Osteocyte (in vitro differentiated cells): ENCODE measurements at places on chromosomes 4 and X. TPM values are rescaled to one million over a fixed set of nuclear protein-coding genes. Genes with fewer than 3 reads are reported as not detected.

DNA sequence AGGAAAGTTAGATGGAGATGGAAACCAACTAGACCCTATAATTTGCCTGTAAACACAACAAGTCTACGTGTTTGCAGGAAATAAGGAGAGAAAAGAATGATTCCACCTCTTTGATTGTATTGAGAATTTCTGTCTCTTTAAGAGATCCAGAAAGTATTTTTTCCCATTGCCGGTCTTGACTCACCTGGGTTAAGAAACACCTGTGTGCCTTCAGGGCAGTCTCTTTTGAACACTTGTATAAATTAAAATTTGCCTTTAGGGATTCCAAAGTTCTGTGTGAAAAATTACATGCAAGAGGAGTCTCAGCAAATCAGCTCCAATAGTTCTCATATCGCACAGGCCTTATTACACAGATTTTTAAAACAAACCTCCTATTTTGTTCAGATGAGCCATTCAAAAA is 46.0 kb upstream of the SMAD1 start:
- no peak overlapping the region for H3K27ac ChIP-seq
- H3K4me3 ChIP-seq, result no peak overlapping the region
- no peaks in the 10 kb centered on the region for H3K4me1 ChIP-seq

- no peak overlapping the region for H3K4me3 ChIP-seq
- no peaks in the 10 kb centered on the region for H3K36me3 ChIP-seq
- no peak for DNase-seq
- no peak overlapping the region for H3K27ac ChIP-seq
- H3K27me3 ChIP-seq, result peaks cover 28% of the 10 kb centered on the region
Observed at GRCh38 chr4:4182835-4183568, 43.7 kb downstream of the OTOP1 start.

- no peaks in the 10 kb centered on the region for H3K27me3 ChIP-seq
- H3K4me3 ChIP-seq, result no peak overlapping the region
- H3K36me3 ChIP-seq, result no peaks in the 10 kb centered on the region
- no peak overlapping the region for H3K27ac ChIP-seq
Observed at GRCh38 chrX:22139822-22140221, 107.7 kb downstream of the PHEX start.

GRCh38 chr4:44535981-44536380 is 87.4 kb upstream of the KCTD8 start:
- H3K4me1 ChIP-seq, result no peaks in the 10 kb centered on the region
- no peaks in the 10 kb centered on the region for H3K27me3 ChIP-seq
- H3K36me3 ChIP-seq, result no peaks in the 10 kb centered on the region
- no peak overlapping the region for H3K27ac ChIP-seq

- no peak overlapping the region for H3K4me3 ChIP-seq
- DNase-seq, result no peak
- H3K4me1 ChIP-seq, result no peaks in the 10 kb centered on the region
- H3K36me3 ChIP-seq, result no peaks in the 10 kb centered on the region
- peaks cover 3% of the 10 kb centered on the region for H3K27me3 ChIP-seq
- H3K27ac ChIP-seq, result no peak overlapping the region
Observed at GRCh38 chrX:136354201-136354600, 53.4 kb downstream of the ADGRG4 start.

DNA sequence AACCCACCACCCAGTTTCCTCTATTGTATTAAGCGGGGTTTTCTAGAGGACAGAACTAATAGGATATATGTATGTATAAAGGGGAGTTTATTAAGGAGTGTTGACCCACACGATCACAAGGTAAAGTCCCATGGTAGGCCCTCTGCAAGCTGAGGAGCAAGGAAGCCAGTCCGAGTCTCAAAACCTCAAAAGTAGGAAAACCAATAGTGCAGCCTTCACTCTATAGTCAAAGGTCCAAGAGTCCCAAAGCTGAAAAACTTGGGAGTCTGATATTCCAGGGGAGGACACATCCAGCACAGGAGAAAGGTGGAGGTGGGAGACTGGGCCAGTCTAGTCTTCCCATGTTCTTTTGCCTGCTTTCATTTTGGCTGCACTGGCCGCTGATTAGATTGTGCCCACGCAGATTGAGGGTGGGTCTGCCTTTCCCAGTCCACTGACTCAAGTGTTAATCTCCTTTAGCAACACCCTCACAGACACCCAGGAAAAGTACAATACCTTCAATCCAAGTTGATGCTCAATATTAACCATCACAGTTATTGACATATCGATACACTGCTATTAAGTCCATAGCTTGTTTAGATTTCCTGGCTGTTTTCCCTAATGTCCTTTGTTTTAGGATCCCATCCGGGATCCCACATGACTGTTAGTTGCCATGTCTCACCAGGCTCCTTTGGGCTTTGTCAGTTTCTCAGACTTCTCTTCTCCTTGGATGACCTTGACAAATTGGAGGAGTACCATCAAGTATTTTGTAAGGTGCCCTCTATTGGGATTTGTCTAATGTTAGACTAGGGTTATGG is 12.2 kb downstream of the UCHL1 start:
- no peak overlapping the region for H3K27ac ChIP-seq
- no peak for DNase-seq
- H3K36me3 ChIP-seq, result peaks cover 16% of the 10 kb centered on the region
- no peak overlapping the region for H3K4me3 ChIP-seq
- no peaks in the 10 kb centered on the region for H3K27me3 ChIP-seq

- no peak overlapping the region for H3K4me3 ChIP-seq
- no peak overlapping the region for H3K27ac ChIP-seq
- DNase-seq, result no peak
- H3K4me1 ChIP-seq, result no peaks in the 10 kb centered on the region
Observed at GRCh38 chr4:40199999-40200874, 3.4 kb downstream of the RHOH start.

DNA sequence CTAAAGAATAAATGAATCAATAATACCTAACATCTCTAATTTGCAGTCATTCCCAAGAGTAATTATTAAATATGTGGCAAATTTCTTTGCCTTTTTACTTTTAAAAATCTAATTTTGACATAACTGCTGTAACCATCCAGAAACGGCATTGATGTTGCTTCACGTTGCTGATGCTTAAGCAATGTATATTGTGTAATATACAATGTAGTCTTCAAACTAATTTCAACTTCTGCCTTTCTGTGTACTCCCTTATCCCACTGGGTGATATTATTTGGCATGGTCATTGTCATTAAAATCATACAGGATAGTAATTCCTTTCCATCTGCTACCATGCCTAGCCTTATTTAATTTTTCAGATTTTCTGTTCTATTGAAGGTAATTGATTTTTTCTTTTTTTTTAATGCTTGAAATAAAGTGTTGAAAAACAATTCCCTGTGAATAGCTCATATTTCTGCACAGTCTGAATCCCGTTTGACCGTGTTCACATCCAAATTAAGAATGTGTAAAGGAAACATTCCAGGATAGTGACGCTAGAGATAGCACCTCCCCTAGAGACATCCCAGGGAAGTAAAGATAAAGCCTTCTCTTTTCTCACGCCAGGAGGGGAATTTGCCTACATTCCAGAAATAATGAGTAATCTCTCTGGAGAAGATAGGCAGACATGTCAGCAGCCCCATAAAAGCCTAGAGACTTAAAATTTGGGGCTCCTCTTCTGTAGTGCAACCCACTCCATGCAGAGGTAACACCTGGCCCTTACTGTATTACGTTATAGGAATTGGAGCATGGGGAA is 8.6 kb downstream of the FAM200B start:
- H3K27ac ChIP-seq, result peak overlapping the region; percentile 87
- DNase-seq, result no peak
- H3K36me3 ChIP-seq, result peaks cover 24% of the 10 kb centered on the region
- H3K4me1 ChIP-seq, result peaks cover 63% of the 10 kb centered on the region
- no peaks in the 10 kb centered on the region for H3K27me3 ChIP-seq

- H3K4me1 ChIP-seq, result peaks cover 2% of the 10 kb centered on the region
- H3K36me3 ChIP-seq, result no peaks in the 10 kb centered on the region
- no peak overlapping the region for H3K27ac ChIP-seq
- H3K27me3 ChIP-seq, result peaks cover 4% of the 10 kb centered on the region
- no peak for DNase-seq
Observed at GRCh38 chr4:74431113-74431826, 13.7 kb upstream of the AREG start.

- no peak overlapping the region for H3K4me3 ChIP-seq
- no peaks in the 10 kb centered on the region for H3K27me3 ChIP-seq
- no peak for DNase-seq
- H3K4me1 ChIP-seq, result no peaks in the 10 kb centered on the region
- H3K36me3 ChIP-seq, result no peaks in the 10 kb centered on the region
- H3K27ac ChIP-seq, result no peak overlapping the region
Observed at GRCh38 chrX:47091149-47091775, 13.0 kb downstream of the RGN start.

GRCh38 chr4:24472161-24472510 is 112.2 kb downstream of the DHX15 start:
- H3K4me3 ChIP-seq, result peak overlapping the region; percentile 96
- H3K27me3 ChIP-seq, result peaks cover 20% of the 10 kb centered on the region
- H3K4me1 ChIP-seq, result peaks cover 22% of the 10 kb centered on the region
- DNase-seq, result no peak
- H3K36me3 ChIP-seq, result no peaks in the 10 kb centered on the region
- H3K27ac ChIP-seq, result peak overlapping the region; percentile 64

DNA sequence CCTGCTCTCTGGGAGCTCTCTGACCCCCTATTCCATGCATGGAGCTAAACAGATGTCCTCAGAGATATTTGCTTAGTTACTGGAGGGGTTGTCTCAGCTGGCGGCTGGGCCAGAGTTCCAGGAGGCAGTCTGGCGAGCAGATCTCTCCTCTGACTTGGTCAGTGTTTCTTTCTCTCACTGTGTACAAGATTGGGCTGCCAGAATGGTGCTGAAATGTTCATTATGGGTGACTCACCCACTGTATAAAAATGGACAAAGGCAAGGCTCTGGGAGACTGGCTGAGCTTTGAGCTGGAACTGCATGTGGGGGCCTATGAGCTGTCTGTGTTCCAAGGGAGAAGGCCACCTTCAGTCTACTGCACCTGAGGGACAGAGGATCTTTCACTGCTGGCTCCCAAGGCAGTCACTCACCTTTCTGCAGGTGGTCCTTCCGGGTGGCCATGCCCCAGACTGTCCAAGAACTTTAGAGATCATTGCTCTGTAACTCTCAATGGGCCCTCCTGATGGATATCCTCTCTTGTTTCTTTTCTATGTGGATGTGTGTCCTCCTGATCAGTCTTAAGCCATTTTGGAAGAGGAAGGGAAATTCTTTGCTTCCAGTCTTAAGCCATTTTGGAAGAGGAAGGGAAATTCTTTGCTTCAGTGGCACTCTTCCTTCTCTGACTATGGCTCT is 88.2 kb downstream of the CFAP299 start:
- no peaks in the 10 kb centered on the region for H3K36me3 ChIP-seq
- peaks cover 22% of the 10 kb centered on the region for H3K27me3 ChIP-seq
- DNase-seq, result no peak
- H3K4me3 ChIP-seq, result no peak overlapping the region

GRCh38 chrX:143632625-143633410 is 3.1 kb downstream of the SLITRK4 start:
- H3K27me3 ChIP-seq, result peaks cover 22% of the 10 kb centered on the region
- no peak overlapping the region for H3K27ac ChIP-seq
- no peak overlapping the region for H3K4me3 ChIP-seq
- no peak for DNase-seq

DNA sequence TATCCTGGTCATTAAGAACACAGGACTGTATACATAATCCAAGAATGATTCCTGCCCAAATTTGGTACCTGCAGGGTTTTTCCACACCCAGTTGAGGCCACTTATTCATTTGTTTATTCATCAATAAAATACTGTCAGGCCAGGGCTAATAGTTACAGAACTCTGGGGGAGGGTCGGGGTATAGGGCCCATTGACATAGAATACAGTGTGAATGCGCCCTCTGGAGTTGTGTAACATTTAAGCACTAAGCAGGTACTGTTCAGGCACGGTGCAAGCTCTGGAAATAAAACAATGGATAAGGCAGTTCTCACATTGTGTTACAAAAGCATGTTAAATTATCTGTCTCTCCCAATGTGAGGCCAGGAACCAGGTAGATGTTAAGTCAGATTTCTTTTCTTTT is 30.8 kb upstream of the LRBA start:
- H3K27ac ChIP-seq, result no peak overlapping the region
- H3K4me3 ChIP-seq, result no peak overlapping the region
- no peaks in the 10 kb centered on the region for H3K36me3 ChIP-seq
- H3K27me3 ChIP-seq, result no peaks in the 10 kb centered on the region
- H3K4me1 ChIP-seq, result no peaks in the 10 kb centered on the region

DNA sequence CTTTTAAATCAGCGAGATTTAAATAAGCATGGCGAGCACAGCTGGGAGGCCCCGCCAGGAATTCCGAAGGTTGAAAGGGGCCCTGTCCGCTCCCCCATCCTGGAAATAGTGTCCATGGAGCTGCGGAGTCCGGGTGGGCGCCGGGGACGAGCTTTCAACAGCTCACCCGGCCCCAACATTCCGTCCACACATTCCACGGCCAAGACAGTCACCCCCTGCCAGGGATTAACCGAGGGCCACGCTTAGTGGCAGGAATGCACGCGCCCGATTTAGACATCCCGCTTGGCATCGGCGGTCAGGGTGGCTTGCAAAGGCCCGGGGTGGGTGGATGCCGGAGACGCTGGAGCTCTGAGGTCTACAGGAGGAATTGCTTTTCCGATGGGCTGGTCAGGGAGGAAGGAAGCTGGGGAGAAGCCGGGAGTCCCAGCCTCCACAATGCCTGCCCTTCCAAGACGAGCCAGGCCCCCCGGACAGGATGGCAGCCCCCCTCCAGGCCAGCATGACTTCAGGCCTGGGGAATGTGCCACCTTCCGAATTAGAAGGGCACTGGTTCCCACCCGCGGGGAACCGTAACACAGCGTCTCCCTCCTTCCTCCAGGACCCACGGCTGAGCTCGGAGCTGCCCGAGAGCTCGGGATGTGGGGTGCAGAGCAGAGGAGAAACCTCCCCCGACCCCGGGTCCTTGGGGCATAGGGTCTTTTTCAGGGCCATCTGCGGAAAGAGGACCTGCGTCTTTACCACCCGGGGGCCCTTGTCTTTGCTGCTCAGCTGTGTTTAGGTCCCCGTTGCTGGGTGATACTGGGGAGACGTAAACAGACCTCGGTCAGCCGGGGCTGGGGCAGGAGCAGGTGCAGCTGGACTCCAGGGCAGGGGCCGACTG is 26.9 kb upstream of the PPP2R3B start:
- H3K4me3 ChIP-seq, result peak overlapping the region; percentile 62
- DNase-seq, result no peak
- H3K27me3 ChIP-seq, result no peaks in the 10 kb centered on the region
- H3K36me3 ChIP-seq, result peaks cover 2% of the 10 kb centered on the region
- H3K27ac ChIP-seq, result peak overlapping the region; percentile 76
- peaks cover 11% of the 10 kb centered on the region for H3K4me1 ChIP-seq

GRCh38 chr4:53463340-53463739 is 85.9 kb downstream of the FIP1L1 start:
- H3K4me1 ChIP-seq, result peaks cover 11% of the 10 kb centered on the region
- DNase-seq, result no peak
- H3K36me3 ChIP-seq, result peaks cover 54% of the 10 kb centered on the region
- H3K27ac ChIP-seq, result no peak overlapping the region
- H3K27me3 ChIP-seq, result no peaks in the 10 kb centered on the region

GRCh38 chr4:102546635-102547034 is 45.5 kb downstream of the NFKB1 start:
- DNase-seq, result no peak
- peaks cover 9% of the 10 kb centered on the region for H3K4me1 ChIP-seq
- peaks cover 24% of the 10 kb centered on the region for H3K36me3 ChIP-seq
- H3K27ac ChIP-seq, result no peak overlapping the region

SNCA gene
- 7.9 and 8.8 TPM in 2 replicates for total RNA-seq

PRDM8 gene
- 0.10 and 0.13 TPM in 2 replicates for total RNA-seq

HSFX2 gene
- 0.64 TPM in 1 of 2 replicates, not detected in the other for total RNA-seq

DCAF8L2 gene
- total RNA-seq, result not detected in 2 replicates

SORBS2 gene
- 33.2 and 33.6 TPM in 2 replicates for total RNA-seq

NUDT6 gene
- total RNA-seq, result 4.8 and 6.9 TPM in 2 replicates

POU3F4 gene
- total RNA-seq, result not detected in 2 replicates

CENPI gene
- 3.1 and 5.5 TPM in 2 replicates for total RNA-seq

TCEAL4 gene
- total RNA-seq, result 95.3 and 96.4 TPM in 2 replicates

CENPVL1 gene
- not detected in 2 replicates for total RNA-seq

TRPC3 gene
- 0.24 and 0.67 TPM in 2 replicates for total RNA-seq

TEX13D gene
- total RNA-seq, result not detected in 2 replicates
